ENCODE measurements at places on chromosomes 16 and 17. TPM values are rescaled to one million over a fixed set of nuclear protein-coding genes. Genes with fewer than 3 reads are reported as not detected.

Gene GSE1
- 92.8 TPM for total RNA-seq

GRCh38 chr16:53282975-53283946 is 151.0 kb upstream of the RBL2 start:
- DNase-seq: peak; percentile 47

Gene SHBG
- total RNA-seq: 0.57 TPM

DNA sequence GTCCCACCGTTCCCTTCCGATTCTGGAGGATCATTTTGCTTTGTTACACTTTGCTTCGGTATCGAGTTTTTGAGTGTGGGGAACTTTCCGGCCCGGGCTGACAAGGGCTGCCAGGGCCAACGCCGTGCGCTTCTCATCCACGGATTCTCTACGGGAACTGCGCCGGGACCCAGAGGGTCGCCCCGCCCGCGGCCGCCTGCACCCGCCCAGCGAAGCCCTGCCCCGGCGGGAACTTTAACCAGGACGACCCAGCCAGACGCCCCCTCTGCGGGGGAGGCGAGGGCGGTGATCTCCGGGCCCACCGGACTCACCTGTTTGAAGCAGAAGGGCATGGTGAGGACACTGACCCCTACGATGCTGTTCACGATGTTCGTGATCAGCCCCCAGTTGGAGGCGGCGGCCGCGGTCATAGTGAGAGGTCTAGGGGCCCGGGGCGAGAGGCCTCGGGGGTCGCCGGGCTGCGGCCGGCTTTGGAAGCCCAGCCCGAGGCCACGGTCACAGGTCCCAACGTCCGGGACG is 536 bp downstream of the SLC38A10 start:
- DNase-seq: no peak

- DNase-seq: no peak
Measured at GRCh38 chr17:71883845-71884244, 237.0 kb upstream of the SOX9 start.

Gene LONP2
- 77.1 TPM for total RNA-seq

Gene RAB34
- total RNA-seq: 119 TPM

GRCh38 chr17:73304971-73305812 is 6.6 kb downstream of the CDC42EP4 start:
- DNase-seq: peak; percentile 91

Gene TMEM92
- total RNA-seq: 2.4 TPM

Gene TMUB2
- 37.7 TPM for total RNA-seq

- DNase-seq: no peak
Measured at GRCh38 chr17:50765454-50766221, 1.7 kb downstream of the ANKRD40CL start.

DNA sequence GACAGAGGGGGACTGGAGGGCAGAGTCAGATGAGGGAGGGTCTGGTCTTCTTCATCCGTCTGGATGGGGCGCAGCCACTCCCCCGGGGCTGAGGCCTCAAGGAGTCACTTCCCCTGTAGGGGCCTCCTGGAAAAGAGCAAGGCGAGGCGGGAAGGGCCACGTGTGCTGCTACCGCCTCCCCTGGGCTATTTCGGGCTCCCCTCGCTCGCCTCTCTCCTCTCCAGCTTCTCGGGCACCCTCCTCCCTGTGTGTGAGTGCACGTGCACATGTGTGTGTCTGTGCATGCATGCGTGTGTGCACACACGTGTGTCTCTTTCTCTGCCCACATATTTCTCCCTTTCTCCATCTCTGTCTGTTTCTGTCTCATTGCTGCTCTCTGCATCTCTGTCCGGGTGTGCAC is 10.1 kb downstream of the GSG1L start:
- DNase-seq: no peak

GRCh38 chr16:31707743-31708335 is 165.8 kb upstream of the ZNF267 start:
- no peak for DNase-seq

- no peak for DNase-seq
Measured at GRCh38 chr16:83296505-83296904, 511.3 kb upstream of the HSBP1 start.

Gene MT2A
- 507 TPM for total RNA-seq

DNA sequence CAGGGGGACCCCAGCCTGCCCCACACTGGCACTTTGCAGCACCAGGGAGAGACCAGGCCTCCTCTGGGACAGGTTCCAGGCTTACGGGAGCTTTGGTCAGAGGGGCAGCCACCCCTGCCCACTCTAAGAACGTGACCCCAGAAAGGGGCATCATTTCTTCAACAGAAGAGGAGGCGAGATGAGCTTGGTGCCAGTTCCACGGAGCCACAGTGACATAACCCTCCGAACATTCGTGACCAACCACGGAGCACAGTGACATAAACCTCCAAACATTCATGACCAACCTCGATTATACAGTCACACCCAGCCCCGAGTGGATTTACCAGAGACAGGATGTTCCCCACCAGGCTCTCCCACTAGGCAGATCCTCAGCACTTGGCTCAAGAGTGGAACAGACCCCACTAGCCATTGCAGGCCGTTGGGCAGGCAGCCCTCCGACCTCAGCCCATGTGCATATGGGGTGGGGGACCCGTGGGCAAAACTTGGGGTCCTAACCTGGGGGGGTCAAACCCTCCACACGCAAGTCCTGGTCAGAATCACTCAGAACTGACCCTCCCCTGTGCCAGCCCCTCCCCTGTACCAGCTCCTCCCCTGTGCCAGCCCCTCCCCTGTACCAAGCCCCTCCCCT is 112.9 kb downstream of the METRNL start:
- peak; percentile 68 for DNase-seq

DNA sequence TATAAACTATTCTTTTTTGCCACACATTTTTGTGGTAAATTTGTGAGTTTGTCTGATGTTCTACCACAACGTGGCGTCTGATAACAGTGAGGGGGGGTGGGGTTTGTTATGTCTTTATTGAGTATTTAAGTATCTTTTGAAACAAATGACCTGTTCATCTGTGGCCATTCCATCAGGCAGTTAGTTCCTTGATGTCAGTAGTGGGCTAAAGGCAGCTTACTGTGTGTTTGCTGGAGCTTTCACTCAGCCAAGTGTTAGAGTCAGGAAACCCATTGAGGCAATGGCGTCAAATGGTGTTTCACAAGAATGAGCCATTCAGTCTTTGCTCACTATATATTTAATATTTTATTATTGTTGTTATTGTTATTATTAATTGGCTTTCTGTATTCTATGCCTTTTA is 28.0 kb downstream of the NQO1 start:
- no peak for DNase-seq

Gene CDT1
- 1.5 TPM for total RNA-seq

GRCh38 chr16:24077966-24078365 is 178.2 kb upstream of the CACNG3 start:
- DNase-seq: no peak

Gene AGRP
- not detected for total RNA-seq

Gene TBC1D3H
- total RNA-seq: not detected

Gene DPEP3
- total RNA-seq: 0.19 TPM

- DNase-seq: no peak
Measured at GRCh38 chr17:39114723-39115122, 36.7 kb downstream of the PLXDC1 start.

GRCh38 chr16:64292953-64293352 is 828.9 kb downstream of the CDH11 start:
- no peak for DNase-seq

Gene PRRT2
- 1.9 TPM for total RNA-seq

GRCh38 chr17:82871056-82871775 is 31.4 kb upstream of the ZNF750 start:
- no peak for DNase-seq

DNA sequence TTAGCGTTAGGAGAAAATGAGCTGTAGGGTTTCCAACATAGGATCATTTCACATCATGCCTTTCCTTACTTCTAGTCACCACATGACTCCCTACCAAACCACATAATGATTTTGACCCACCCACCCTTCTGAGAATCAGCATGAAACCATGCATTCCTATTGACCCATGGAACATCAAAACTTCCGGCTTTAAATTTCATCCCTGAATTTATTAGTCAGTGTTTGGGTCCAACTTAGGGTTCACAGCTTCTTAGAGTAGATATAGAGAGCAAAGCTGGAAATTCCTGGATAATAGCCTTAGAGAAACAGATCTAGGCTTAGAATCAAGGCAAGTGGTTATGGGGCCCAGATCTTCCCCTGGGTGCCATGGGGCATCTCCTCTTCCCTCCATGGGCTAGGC is 162.6 kb downstream of the TOX3 start:
- DNase-seq: no peak

DNA sequence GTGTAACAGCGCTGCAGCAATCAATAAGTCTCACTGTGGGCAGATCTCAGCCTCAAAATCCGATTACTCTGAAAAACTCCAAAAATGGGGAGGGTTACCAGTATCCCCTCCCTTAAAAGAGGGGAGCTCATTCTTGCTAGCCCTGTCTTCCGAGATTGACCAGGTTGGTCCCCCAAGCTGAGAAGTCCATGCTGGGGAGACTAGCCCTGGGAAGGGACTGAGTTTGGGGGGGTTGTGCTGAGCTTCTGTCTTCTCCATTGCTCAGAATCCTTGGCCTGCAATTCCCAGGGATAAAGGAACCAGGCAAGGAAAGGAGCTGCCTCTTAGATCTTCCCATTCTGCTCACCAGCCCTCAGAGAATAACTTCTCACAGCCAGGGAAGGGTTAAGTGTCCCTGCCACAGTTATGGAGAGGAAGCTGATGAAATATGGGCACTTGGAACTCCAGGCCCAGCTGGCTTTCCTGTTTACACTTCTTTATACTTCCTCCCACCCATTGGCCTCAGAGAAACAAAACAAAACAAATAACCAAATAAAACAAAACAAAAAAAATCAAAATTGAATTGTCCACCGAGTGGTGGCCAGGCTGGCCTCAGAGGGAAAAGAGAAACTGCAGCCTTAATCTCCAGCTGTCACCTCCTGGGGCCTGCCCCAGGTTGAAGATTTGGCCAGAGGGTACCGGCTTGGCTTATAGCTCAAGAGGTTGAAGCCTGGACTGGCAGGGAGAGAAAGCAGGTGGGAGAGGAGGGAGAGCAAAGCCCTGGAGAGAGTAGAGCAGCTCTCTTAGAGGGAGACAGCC is 2.6 kb downstream of the HOXB3 start:
- no peak for DNase-seq

- DNase-seq: peak; percentile 30
Measured at GRCh38 chr17:80830020-80830780, 161.4 kb upstream of the CHMP6 start.

Gene KRTAP17-1
- total RNA-seq: not detected

Gene TERB1
- 0.19 TPM for total RNA-seq

Gene CALB2
- 1.4 TPM for total RNA-seq

Gene CDK3
- total RNA-seq: 7.1 TPM

DNA sequence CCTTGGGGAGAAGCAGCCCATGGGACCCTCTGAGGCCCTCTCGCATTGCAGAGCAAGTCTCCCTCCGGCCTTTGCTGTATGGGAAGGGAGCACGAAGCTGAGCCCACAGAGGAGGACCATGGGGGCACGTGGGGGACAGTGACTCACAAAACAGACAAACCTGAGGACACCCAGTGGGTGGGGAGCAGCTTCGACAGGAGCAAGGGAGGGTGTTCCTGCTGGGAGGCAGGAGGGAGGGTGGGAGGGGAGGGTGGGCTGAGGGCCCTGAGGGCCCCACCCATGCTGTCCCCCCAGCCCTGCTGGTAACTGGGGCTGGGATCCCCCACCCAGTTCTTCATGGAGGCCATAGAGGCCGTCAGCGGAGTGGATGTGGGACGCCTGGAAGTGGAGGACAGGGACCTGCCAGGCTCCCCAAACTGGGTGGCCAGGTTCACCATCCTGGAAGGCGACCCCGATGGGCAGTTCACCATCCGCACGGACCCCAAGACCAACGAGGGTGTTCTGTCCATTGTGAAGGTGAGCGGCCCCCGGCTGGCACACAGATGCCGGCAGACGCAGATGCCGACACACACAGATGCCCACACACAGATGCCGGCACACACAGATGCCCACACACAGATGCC is 12.5 kb downstream of the SLC22A31 start:
- no peak for DNase-seq

DNA sequence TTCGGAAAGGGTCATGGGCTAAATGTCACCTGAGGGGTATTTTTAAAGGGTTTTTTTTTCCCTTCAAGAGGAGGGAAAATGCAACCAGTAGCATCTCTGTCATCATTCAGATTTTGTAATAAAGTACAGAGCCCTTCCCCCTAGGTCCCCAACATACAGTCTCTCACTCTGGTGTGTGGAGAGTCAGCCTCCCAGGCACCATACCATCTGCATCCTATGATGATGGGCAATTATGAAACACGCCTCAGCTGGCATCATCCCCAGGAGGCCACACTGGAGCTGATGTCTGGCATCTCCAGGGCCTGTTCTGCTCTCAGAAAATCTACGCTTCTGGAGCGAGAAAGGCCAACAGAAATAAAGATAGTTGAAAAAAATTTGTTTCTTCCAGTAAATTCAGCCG is 32.0 kb downstream of the TBX4 start:
- DNase-seq: no peak

GRCh38 chr17:74937064-74938051 is 1.7 kb downstream of the OTOP3 start:
- no peak for DNase-seq

DNA sequence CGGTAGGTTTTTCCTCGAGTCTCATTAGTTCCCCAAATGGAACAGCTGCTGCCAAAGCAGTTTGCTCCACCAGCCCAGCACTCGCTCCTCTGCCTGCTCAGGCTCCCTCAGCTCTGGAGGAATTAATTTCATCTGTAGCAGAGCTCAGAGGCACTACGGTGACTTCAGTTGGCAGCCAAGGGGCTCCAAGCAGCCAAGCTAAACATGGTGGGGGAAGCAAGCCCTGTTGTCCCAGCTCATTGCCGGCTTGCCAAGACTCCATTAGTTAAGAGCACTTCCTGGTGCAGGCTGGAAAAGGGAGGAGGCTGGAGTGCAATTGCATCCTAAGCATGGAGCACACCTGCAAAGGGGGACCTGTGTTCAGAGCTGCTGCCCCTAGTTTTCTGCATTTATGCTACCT is 78.7 kb upstream of the GPRC5B start:
- DNase-seq: no peak

DNA sequence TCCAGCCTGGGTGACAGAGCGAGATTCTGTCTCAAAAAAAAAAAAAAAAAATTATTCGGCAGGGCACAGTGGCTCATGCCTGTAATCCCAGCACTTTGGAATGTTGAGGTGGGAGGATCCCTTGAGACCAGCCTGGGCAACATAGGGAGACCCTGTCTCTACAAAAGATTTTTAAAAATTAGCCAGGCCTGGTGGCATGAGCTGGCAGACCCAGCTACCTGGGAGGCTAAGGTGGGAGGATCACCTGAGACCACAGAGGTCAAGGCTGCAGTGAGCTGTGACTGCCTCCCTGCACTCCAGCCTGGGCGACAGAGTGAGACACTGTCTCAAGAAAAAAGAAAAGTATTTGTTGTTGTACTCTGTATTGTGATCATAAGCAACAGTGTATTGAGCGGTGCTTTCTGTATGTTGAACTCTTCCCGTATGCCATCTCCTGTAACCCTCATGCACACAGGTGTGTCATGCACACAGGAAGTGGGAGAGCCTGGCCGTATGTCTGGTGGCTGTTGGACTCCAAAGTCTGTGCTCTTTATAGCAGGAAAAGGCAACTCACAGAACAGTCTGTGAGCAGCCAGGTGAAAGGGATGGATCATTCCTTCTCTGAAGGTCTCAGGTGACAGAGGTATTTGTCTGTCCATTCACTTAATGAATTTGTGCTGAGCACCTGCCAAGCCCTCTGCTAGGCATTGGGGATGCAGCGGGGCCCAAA is 17.1 kb downstream of the CDH1 start:
- DNase-seq: no peak

GRCh38 chr16:86461037-86461436 is 49.3 kb upstream of the FOXF1 start:
- no peak for DNase-seq

All from kidney (tissue), 22 donors.